Fibroblast of upper back skin (primary cell): ENCODE measurements at places on chromosomes 1 and 21.

DNA sequence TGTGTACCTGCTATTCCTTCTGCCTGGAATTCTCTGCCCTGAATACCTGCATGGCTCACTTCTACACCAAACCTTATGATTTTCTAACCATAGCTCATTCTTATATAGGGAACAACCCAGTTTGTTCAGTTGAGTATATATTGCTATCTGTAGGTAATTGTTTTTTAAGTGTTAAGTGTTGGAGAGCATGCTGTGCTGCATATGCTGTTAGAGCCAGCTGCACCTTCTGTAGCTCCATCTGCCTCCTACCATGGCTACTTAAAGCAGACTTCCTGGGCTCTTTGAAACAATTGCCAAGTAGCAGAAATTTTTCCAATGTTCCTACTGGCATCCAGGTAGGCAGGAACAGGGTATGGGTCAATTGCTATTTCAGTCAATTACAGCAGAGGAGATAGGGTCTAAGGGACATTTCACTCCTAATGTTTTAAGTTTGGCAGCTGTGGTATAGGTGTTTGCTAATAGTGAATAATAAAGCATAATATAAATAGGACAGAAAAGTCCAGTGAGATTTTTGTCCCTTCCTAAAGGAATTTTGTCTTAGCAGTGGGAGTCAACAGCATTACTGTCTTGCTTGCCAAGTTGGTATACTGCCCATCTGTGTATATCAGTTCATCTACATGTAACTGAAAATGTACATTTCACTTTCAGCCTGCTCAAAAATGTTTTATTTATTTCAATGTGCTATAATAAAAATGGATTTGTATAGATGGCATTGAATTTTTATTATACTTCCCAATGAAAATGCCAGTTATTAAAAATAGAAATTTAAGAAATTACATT is 34.0 kb upstream of the C1orf115 start:
- no peak for DNase-seq

DNA sequence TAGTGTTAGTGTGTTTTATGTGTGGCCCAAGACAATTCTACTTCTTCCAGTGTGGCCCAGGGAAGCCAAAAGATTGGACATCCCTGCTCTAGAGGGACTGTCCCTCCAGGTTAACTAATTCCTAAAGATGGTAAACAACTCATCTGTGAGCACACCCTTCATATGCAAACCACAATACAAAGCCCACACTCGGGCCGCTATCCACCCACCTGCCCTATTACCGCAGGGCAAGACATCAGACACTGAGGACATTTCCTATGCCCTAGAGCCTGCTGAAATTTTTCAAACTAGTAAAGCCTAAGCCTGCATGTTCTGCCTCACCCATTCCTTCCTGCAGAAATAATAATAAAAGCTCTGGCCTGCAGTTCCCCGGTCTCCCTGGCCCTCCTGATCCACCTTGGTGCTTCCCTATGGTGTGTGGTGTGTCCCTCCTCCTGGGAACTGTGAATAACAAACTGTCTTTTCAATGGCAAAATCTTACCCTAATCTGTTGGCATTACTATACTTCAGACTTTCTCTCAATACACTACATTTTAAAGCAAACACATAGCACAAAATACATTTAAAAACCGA is 39.3 kb upstream of the NTPCR start:
- no peak for DNase-seq

- no peak for DNase-seq
Observed at GRCh38 chr1:81374481-81374880, 426.3 kb upstream of the ADGRL2 start.

DNA sequence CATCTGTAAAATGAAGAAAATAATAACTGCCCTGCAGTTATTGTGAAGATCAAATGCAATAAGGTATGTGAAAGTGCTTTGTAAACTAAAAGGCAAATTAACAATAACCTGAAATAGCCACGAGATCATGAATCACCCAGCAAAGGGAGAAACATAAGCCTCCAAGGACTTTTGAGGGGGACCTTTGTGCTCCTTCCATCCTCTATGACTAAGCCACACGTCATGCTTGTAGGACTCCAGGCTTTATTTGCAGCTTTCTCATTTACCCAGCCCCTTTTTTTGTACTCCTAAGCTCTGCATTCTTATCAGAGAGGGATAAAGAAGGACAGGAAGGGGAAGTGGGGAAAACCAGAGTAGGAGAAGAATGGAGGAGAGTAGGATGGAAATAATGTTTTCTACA is 115.1 kb downstream of the PROX1 start:
- peak; percentile 58 for DNase-seq

DNA sequence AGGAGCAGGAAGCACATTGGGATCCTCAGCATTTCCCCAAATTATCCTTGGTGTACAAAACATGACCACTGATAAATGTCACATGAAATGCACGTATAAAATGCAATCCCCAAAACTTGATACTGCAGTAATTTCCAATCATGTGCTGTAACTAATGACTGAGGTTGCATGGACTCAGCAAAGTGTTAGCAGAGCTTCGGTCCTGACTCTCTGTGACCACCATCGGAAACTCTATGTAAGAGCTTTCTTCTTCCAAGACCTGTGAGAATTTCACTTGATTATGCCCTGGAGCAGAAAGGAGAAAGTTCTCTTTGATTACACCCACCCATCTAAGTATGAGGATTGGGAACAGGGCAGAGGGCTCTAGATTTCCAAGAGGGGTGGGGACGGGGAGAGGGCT is 908 bp downstream of the CD53 start:
- no peak for DNase-seq
